ENCODE measurements at places on chromosomes 7 and 10.

DNA sequence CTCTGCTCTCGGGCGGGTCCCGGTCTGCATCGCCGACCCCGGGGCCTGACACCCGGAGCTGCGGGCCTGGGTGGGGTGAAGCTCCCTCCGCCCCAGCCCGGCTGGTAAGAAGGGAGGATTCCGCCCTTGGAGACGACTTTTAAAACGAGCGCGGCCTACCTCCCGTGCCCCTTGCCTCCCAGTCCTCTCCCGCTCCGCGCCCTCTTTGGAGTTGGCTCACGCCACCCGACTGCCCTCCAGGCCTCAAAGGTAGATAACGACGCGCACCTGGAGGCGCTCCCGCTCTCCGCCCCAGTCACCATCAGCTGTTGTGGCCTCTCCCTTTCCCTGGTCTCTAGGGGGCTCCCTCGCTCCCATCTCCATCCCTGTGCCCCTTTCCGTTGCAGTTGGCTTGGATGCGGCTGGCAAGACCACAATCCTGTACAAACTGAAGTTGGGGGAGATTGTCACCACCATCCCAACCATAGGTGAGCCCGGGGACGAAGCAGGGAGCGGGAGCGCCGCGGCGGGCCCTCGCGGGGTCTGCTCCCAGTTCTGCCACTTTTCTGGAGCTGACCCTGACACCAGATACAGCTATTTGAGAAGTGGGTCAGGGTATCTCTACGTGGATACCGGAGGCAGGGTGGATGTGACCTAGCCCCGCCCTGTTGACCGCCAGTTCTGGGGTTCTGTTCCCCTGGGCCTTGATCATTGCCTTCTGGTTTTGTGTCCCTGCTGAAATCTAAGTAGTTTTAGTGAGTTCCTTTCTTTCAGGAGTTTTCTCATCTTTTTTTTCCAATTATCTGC is 679 bp downstream of the ARF5 start:
- DNase-seq = peak; percentile 76

- DNase-seq = no peak
Observed at GRCh38 chr7:47153576-47153975, 428.3 kb downstream of the TNS3 start.

- DNase-seq = no peak
Observed at GRCh38 chr10:15814565-15814964, 45.7 kb downstream of the MINDY3 start.

GRCh38 chr10:122265896-122266295 is 5.2 kb upstream of the BTBD16 start:
- no peak for DNase-seq
